ENCODE measurements at places on chromosomes 7 and 10.

DNA sequence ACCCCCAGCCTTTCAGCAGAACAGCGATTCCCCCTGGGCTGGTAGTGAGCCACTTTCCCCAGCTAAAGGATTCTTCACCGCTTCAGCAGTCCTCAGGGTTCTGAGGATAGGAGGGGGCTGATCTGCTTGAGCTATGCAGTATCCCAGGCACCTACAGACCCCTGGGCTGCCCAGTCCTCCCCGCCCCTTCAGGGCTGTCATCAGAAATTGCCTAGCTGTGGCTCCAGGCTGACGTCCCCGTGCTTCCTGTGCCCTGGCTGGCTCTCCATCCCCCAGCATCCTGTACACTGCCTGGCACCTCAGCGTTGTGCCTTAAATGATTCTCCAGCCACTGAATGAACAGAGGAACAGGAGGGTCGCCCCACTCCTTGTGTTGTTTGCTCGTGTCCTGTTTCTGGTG is 38.4 kb upstream of the CDH23 start:
- DNase-seq: no peak

DNA sequence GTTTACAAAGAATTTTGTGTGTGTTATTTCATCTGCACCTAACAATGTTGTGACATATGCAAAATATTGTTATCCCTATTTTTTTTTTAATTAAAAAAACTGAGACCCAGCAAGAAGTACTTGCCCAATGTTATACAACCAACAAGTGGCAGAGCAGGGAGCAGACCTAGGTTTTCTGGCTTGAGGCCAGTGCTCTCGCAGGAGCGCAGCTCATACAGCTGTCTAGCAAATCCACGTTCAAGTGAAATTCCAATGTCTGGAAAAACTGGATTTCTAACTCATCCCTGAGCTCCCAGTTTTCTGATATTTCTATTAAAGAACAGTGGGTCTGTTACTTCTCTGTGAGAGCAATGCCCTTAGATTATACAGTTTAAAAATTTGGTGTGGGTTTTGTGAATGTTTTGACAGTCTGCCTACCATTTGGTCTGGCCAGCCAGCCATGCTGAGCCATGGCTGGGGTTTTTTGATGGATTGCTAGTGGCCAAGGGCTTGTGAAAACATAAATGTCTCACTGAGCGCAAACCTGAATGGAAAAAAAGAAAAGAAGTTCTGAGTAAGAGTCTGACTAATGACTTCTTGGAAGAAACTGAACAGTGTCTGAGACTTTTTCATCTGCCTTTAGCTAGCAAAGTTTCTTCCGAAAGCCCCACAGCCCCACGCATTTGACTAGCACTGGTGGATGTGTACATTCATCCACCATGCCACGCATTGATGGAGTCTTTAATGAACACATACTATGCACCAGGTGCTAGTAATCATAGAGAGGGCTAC is 15.4 kb upstream of the PRF1 start:
- DNase-seq: no peak

DNA sequence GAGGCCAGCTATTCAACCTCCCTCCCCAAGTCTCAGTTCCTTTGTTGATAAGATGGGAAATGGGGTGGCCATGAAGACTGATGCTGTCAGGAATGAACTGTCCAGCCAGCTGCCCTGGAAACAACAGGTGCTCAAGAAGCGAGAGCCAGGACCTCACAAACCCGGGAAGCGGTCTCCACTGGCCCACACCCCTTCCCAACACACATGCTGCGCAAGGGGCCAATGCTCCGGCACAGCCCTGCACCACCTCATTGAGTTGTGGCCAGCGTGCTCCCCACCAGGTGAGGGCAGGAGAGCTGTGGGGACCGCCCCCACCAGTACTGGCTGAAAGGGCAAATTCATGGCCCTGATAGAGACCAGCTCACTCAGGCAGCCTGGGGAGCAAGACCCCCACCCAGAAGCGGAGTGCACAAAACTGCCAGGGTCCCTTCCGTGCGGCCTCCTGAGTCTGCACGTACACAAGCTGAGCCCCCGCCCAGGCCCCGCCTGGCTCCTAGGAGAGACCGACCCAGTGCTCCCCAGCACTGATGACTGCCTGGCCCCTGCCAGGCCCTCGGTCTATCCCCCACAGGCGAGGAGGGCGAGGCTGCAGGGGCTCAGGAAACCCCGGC is 216.6 kb downstream of the MAD1L1 start:
- no peak for DNase-seq

DNA sequence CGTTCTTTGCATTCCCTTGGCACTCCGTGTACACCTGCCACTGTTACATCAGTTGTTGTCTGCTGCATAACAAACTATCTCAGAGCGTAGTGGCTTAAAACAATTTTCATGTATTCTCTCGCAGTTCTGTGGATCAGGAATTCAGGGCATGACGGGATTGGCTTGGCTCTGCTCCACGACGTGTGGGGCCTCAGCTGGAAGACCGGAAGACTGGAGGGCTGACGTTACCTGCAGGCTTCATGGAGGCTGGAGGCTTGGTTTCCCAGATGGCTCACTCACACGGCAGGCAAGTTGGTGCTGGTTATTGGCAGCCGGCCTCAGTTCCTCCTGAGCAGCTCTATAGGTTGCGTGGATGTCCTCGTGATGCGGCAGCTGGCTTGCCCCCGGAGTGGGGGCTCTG is 25.5 kb downstream of the NYAP1 start:
- DNase-seq: no peak

DNA sequence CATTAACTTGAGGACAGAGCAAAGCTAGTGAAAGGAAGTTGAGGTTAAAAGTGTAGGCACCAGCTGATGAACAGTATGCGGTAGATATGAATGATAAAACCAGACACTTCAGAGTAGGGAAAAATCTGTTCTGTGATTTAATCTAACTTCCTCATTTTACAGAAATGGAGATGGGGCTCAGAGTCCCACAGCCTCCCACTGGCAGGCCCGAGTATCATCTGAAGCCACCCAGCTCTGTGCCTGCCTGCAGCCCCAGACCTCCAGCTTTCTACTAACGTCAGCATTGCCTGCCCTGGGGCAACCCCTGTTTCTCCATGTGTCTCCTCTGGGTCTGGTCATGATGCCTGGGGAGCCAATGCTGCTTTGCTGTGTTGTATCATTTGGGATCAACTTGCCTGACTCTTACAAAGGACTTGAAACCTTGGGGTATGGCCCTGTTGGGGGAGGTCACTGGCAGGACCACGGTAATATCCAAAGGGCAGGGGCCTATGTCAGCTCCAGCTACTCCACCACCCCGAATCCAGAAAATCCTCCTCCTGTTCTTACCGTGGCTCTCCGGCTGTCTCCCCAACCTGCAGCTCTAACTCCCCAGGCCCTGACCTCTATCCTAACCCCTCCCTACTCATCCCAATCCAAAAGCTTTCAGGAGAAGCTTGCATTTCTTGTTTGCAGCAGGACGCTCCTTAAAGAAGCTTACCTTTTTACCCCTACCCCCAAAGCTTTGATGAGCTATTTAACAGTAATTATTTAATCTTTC is 56.2 kb upstream of the NPY start:
- DNase-seq: no peak

All from head of caudate nucleus (tissue), 42 donors.